GM06990 (cell line): ENCODE measurements at places on chromosomes 2 and 18.

GRCh38 chr2:238420442-238420841 lies 6.3 kb upstream of the ASB1 start:
- no peak for DNase-seq

DNA sequence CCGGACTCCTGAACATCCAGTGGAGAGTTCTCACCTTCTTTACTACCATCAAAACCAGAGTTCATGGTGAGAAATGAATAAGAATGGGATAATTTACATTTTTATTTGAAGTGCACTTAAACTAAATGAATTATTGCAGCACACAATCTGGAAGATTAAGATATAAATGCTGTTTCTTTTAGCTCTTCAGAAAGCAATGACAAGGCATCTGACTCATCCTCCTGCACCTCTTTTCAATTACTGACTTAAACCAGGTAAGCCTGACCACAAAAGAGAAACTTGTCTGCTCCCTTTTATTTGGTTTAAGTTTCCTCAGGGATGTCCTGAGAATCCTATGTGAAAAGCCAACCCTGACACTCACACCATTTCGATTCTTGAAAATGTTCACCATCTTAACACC lies 720 bp upstream of the DSC2 start:
- DNase-seq = no peak

GRCh38 chr2:217642944-217643343 lies 359.9 kb downstream of the TNS1 start:
- DNase-seq = no peak

- no peak for DNase-seq
Observed at GRCh38 chr18:75879196-75879595, 451.7 kb upstream of the SMIM21 start.

- peak; percentile 36 for DNase-seq
Observed at GRCh38 chr2:56184500-56185011, 766 bp downstream of the CCDC85A start.
